NCI-H1417 (cell line): ENCODE measurements at places on chromosomes 16 and 17.
A peak's percentile ranks its signal among the peaks of the same experiment; 100 is the strongest.

DNA sequence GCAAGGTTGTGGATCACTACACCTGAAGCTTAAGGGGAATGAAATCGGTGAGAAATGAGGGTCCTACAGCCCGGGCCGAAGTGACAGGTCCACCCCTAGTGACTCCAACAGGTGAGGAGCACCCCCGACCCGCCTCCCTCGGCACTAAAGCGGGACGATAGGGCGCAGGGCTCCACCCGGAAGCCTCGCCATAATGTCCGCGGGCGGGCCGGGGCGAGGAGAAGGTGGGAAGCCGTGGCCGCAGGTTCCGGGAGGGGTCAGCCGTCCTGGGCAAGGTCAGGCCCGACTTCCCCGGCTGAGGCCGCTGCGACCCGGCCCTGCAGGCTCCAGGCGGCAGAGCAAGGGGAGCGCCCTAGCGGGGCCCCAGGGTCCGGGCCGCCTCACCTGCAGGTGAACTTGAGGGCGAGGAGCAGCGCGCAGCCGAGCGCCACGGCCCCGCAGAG, 543 bp downstream of the TXNDC11 start:
- DNase-seq, result no peak

- DNase-seq, result no peak
These were observed 66.6 kb downstream of the SIAH1 start for GRCh38 chr16:48318630-48319029.

- DNase-seq, result no peak
These were observed 128.8 kb upstream of the ASIC2 start for GRCh38 chr17:33421933-33422332.

GRCh38 chr17:5610956-5611355, 26.6 kb upstream of the NLRP1 start:
- no peak for DNase-seq

- DNase-seq, result no peak
These were observed 14.2 kb downstream of the ZNF624 start for GRCh38 chr17:16639438-16639837.

GRCh38 chr16:13453938-13454553, 465.9 kb upstream of the ERCC4 start:
- DNase-seq, result peak; percentile 10

DNA sequence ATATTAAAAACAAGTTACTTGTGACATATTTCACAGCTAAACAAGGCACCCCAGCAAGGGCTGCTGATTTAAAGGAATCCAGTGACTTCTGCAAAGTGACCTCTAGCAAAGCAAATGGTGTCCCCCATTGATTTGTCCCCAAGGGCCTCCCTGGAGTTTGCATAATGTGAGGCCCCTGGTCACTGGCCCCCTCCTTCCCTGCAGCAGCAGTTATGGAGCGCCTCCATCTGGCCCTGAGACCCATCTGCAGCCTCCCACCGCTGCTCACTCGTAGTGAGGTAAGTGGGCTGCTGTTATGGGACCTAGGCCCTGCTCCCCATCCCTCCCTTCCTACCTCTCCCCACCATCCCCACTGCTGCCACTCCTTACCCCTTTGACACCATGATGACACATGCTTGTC, 19.6 kb upstream of the EEF2K start:
- DNase-seq, result no peak

GRCh38 chr17:31568539-31568938, 177.1 kb downstream of the RAB11FIP4 start:
- DNase-seq, result no peak

DNA sequence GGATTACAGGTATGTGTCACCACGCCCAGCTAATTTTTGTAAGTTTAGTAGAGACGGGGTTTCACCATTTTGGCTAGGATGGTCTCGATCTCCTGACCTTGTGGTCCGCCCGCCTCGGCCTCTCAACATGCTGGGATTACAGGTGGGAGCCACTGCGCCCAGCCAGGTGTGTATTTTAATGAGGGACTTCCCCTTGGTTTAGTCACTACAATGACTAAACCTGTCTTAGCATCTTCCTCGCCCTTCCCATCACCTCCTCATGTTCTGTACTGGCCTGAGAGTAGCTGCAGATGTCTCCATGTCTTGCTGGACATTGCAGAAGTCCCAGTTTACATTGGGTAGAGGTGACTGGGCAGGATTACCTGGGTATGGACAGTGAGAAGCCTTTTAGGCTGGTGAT, 9.6 kb downstream of the SLC7A6 start:
- no peak for DNase-seq

GRCh38 chr17:43341715-43342588, 56.8 kb upstream of the ARL4D start:
- DNase-seq, result no peak

DNA sequence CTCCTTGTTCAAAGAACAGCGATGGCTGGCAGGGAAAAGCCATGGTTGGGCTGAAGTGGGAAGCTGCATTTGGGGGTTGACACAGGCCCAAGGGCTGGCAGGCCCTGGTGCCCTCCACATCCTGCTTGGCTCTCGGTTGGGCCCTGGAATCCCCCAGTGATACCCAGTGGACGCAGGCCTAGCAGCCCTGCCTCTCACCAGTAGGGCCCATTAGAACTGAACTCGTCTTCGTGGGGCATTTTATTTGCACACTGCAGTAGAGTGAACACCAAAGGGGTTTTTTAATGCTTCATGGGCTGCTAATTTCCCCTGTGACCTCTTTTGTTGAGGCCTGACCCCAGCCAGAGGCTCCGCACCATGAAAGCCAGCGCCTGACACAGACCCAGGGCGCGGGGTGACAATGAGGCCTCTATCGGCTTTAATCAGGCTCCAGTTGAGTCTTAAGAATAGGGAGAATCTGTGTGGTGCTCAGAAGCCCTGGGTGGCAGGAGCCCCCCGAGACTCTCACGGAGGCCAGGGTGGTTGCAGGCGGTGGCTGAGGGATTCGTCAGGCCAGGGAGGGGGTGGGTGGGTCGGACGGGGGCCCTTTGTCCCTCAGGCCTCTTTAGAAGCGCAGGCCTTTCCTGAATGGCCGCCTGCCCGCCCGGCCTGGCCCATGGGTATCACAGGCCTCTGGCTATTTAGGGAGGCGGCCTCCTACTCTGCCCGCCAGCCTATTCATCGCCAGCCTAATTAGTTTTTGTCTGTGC, 199.3 kb downstream of the NTN1 start:
- DNase-seq, result no peak

DNA sequence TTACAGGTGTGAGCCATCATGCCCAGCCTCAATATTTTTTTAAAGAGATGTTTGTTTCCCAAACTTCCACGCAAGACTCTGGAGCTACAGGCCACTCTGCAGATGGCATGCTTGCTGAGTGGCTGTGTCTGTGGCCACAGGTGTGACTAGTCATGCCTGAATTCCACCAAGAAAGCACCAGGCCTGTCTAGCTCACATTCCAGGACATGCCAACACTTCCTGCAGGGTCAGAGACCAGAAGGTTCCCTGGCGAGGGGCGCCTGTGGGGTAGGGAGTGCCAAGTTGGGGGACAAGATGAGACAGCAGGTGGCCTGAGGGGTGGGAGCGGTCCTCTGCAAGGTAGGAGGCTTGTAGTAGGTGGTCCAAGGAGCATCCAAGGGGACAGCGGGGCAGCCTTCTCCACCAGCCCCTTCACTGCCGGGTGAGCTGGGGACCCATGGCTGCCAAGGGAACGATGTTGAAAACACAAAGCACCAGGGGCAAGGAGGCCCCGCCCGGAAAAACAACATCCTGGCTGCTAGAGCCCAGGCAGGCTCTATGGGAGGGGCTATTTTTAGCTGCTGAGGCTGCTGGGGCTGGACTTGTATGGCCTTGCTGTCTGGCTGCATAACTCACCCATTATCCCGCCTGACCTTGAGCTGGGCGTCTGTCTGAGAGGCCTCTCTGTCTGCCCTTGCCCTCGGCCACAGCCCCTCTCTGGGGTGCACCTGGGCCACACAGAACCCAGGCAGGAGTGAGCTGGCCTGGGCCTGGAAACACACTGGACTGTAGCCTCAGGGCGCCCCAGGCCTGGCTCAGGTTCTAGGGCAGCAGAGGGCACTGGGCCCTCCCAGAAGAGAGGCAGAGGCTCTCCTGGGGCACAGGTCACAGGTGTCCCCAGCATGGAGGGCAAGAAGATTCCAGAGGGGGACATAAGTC, 5.7 kb downstream of the TRIM47 start:
- peak; percentile 34 for DNase-seq

DNA sequence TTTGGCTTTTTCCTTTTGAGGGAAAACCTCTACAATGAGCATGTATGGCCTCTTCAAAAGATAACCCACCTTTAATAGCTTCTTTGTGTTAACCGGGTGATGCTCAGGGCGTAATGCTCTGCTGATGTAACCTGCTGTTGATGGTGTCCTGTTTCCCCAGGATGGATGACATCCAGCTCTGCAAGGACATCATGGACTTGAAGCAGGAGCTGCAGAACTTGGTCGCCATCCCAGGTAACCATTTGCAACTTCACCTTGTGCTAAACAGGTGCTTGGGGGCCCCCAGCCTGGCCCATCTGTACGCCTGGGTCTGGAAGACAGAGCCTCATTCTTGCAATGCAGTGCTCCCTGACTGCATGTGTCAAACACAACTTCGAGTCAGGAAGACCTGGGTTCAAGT, 75.1 kb downstream of the MARF1 start:
- DNase-seq, result no peak

- DNase-seq, result no peak
These were observed 1.5 kb downstream of the PSMD7 start for GRCh38 chr16:74298104-74298503.

DNA sequence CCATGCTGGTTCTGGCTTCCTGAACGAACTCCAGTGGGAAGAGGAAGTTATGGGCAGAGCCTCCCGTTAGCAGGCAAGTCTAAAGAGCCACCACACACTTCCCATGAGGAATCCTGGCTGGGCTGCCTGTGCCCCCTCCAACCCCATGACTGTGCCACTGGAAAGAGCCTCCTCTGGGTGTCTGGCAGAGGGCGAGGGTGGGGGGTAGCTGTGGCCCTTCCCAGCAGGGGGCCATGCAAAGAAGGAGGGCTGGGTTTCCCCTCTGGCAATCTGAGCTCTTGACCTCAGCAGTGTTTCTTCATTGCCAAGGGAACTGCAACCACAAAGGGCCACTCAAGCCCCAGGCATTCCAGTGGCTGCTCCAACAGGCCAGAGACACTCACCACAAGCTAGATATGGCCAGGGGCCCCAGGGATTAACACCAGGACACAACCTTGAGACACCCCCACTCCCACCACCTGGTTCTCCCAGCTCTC, 1.7 kb upstream of the RRAD start:
- peak; percentile 8 for DNase-seq

GRCh38 chr17:9648521-9649110, 3.3 kb downstream of the USP43 start:
- DNase-seq, result no peak

- DNase-seq, result no peak
These were observed 176.1 kb downstream of the CCDC182 start for GRCh38 chr17:57569021-57569420.

DNA sequence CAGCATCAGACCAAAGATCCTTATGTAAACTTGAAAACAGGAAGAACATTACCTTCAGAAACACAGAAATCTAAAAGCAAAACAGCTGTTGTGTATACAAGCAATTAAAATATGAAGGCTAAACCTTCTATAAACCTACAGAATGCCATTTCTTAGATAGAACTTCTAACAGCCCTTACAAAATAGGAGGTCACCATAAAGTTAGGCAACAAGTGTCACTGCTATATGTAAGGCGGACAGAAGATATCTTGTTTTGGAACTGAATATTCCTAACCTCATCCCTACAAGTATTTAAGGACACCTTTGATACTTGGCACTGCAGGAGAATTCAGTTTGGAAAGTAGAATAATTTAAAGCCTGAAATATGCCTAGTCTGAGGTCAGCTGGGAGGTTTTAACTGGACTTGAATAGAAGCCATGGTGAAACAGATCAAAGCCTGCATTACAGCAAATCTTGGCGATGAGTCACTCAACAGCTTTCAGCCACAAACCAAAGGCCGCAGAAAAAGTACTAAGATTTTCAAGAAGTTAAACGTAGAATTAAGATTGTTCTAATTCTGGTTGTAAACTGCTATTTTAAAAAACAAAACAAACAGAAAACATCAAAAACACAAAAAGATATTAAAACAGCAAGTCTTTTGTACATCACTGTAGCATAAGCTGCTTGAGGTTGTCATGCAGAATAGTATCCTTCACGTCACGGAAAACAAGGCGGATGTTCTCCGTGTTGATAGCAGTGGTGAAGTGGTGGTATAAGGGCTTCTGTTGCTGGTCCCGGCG, 42.7 kb downstream of the GNA13 start:
- no peak for DNase-seq

DNA sequence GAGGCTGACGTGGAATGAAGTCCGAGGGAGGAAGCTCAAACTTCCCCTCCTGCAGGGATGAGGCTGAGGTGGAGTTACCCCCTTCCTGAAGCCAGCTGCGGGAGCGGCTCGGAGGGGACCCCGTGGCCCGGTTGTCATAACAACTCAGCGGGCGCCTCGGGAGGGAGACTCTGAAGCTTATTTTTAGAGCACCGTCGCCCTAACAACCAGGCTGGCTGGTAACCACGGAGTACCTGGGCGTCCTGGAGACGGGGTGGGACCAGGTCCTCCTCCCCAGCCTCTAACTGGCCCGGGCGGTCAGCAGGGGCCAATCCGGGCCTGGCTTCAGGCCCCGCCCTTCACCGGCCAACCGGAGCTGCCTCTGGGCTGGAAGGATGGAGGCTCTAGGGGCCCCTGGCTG, 27.7 kb downstream of the NECAB2 start:
- DNase-seq, result peak; percentile 87

- DNase-seq, result no peak
These were observed 19.9 kb upstream of the KCNG4 start for GRCh38 chr16:84259691-84260090.

DNA sequence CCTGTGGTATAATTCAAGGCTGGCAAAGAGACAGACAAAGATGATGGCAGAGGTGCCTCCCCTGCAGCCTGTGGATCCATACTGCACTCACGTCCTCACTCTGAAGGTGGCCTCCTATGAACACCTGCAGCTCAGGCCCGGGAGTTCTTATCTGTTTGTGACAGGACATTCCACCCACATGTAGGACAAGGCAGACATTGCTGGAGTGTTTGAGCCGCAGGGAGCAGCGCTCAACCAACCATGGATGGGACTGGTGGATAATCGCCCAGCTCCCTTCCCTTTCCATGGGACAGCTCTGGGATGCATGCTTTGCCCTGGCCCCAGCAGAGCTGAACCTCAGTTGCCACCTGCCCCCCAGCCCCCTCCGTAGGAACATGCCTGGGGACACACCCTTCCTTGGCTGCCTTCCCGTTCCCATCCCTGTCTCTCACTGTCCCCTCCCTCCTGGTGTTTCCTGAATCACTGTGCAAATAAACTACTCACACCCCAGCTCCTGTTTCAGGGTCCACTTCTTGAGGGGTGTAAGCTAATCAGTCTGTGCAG, 22.2 kb downstream of the ITPRIPL2 start:
- no peak for DNase-seq
